ENCODE measurements at places on chromosomes 16 and 17.
A peak's percentile ranks its signal among the peaks of the same experiment; 100 is the strongest.

GRCh38 chr16:18049547-18050133 lies 286.9 kb downstream of the NPIPA8 start:
- no peak for DNase-seq

- DNase-seq = no peak
Measured at GRCh38 chr16:85372627-85373372, 240.3 kb upstream of the GSE1 start.

- peak; percentile 23 for DNase-seq
Measured at GRCh38 chr16:56932721-56933619, 1.0 kb downstream of the HERPUD1 start.

DNA sequence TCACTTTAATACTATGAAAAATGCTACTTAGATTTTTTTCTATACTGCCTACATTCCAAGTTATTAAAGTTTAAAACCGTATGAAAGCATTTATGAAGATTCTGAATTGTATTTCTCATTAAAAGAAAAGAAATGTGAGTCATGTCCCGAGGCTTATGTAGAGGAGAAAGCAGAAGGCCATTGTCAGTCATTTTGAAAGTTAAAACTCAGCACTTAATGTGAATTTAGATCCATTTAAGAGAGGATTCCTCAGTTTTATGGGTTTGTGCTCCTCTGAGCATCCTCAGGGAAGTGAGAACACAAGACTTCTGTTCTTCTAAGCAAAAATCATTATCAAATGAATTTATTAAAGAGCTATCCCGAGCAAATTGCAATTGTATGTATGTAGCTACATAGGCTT lies 11.8 kb downstream of the C17orf75 start:
- DNase-seq = no peak

Data from effector memory CD4-positive, alpha-beta T cell (primary cell).